ENCODE measurements at places on chromosomes 6 and 20. TPM values are rescaled to one million over a fixed set of nuclear protein-coding genes. Genes with fewer than 3 reads are reported as not detected.

DNA sequence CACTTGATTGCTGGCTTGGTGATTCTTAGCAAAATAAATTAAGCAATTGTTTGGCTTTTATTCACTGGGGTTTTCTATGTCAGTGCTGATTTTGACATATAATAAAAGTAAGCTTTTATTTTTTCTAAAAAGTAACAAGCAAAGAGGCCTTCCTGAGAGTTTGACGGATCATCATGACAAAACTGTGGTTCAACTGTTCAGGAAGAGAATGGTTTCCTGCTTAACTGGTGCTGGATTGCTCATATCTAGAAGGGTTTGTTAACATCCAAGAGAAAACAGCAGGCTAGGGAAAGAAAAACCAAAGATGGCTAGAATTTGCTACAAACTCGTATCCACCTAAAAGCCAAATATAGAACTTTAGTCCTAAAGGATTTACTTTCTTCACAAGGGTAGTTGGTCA, 21.2 kb downstream of the SERPINB1 start:
- H3K27me3 ChIP-seq: no peaks in the 10 kb centered on the region
- H3K4me3 ChIP-seq: no peak overlapping the region
- no peak overlapping the region for H3K27ac ChIP-seq

DNA sequence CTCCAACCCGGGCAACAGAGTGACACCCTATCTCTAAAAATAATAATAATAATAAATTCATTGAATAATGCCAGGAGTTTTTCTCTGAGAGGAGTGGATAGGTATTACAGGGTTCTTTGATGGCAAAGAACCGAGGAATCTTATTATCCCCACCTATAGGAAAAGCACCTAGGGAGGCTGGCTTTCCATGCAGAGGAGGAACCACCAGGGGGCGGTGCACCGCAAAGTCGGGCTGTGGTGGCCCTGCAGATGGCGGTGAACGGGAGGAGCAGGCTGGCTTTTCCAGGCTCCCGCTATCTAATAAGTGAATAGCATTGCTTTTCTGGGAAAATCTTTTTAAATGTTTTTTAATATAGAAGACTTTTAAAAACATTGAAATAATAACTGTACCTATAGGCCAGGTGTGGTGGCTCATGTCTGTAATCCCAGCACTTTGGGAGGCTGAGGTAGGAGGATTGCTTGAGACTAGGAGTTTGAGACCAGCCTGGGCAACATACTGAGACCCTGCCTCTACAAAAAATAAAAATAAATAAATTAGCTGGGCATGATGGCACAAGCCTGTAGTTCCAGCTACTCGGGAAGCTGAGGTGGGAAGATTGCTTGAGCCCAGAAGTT, 864.2 kb downstream of the KIF16B start:
- no peaks in the 10 kb centered on the region for H3K4me1 ChIP-seq
- H3K36me3 ChIP-seq: no peaks in the 10 kb centered on the region
- no peak overlapping the region for H3K27ac ChIP-seq
- DNase-seq: peak; percentile 10
- H3K4me3 ChIP-seq: no peak overlapping the region
- H3K27me3 ChIP-seq: no peaks in the 10 kb centered on the region

- no peak overlapping the region for H3K4me3 ChIP-seq
- H3K4me1 ChIP-seq: no peaks in the 10 kb centered on the region
- DNase-seq: no peak
- H3K27me3 ChIP-seq: no peaks in the 10 kb centered on the region
- no peak overlapping the region for H3K27ac ChIP-seq
These were observed 36.8 kb downstream of the GRM1 start for GRCh38 chr6:146065690-146066089.

DNA sequence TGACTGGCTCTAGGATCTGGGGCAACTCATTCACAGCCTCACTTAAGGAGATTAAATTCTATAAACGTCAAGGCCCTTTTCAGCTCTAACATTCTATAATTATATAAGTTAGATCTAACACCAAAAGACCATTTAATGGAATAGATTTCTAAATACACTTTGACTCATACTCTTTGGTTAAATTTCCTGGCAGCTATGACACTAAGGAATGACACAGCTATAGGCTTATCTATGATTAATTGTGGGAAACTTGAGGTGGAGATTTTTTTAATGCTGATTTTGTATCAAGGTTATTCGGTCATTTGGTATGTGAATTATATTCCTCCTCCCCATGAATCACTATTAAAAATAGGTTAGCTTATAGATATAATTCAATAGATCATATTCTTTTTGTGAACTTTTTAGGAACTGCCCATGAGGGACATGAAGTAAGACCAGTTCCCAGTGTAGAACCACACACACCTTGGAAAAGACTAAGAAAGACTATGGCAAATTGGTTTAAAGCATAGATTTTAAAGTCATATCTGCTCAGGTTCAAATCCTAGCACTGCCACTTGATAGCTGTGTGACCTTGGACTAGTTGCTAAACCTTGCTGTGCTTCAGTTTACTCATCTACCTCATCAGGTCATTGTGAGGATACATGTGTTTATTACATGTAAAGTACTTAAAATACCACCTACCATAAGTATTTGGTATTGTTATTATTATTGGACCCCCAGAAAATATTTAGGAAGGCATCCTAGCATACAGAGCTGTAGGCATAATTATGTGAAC, 116.0 kb downstream of the CRYBG1 start:
- H3K36me3 ChIP-seq: no peaks in the 10 kb centered on the region
- no peak for DNase-seq
- no peaks in the 10 kb centered on the region for H3K4me1 ChIP-seq
- H3K27me3 ChIP-seq: peaks cover 3% of the 10 kb centered on the region

DNA sequence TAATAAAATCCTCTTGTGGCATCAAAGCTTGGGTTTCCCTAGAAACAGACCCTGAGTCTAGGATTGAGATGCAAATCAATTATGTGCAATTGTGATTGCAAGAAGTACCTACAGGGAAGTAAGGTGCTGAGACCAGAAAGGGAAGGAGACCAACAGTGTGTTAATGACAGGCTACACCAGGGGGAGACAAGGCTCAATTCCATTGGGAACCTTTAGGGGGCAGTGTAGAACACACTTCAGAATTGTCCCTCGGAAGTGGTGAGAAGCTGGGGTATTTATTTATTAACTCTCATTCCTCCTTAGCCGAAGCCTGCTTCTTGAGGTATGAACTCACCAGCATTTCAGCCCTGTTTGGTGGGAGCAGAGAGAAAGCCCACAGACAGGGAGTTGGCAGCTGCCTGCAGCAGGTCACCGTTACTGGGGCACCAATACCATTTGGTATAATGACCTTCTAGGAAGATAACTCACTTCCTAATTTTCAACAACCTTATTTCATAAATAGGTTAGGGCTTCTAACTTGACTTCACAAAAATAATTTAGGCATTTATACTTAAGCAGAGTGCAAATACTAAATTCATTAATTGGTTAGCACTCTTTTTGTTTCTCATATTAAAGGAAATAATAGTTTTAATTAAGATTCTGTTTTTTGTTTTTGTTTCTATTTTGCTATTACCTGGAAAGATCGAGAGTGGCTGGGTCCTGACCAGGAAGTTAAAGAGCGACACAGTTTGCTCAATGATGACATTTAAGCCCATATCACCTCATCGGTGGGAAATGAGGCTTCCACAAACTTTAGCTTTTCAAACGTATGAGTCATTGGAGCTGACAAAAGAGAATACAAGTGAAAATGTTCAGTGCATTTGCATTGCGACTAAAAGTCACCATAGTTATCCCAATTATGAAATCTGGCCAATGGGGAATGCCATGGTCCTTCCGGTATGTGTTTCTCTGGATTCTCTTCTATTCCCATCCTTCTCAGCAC, 94.8 kb downstream of the BTBD3 start:
- peak; percentile 15 for DNase-seq
- peaks cover 4% of the 10 kb centered on the region for H3K4me1 ChIP-seq
- no peaks in the 10 kb centered on the region for H3K27me3 ChIP-seq
- H3K4me3 ChIP-seq: no peak overlapping the region
- no peaks in the 10 kb centered on the region for H3K36me3 ChIP-seq

DNA sequence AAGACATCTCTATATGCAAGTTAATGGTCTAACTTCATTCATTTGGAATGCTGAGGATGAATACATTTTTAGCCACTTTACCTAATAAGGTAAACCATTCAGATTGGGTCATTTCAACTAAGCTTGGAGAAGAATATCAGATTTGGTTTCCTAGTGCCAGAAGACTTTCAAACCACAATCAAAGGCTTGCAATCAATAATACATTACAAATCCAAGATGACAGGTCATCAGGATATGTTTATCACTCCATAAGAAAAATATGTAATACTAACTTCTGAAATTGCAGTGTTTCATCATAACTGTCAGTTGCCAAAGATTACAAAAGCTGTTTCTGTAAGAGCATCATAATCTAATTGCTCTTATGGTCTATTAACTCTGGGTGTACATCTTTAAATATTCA, 654.0 kb downstream of the COL12A1 start:
- no peaks in the 10 kb centered on the region for H3K27me3 ChIP-seq
- no peaks in the 10 kb centered on the region for H3K36me3 ChIP-seq
- H3K4me3 ChIP-seq: no peak overlapping the region
- no peak for DNase-seq

- peaks cover 56% of the 10 kb centered on the region for H3K27me3 ChIP-seq
- H3K4me3 ChIP-seq: no peak overlapping the region
- no peak overlapping the region for H3K27ac ChIP-seq
- no peak for DNase-seq
- H3K36me3 ChIP-seq: no peaks in the 10 kb centered on the region
These were observed 7.3 kb downstream of the JAG1 start for GRCh38 chr20:10666221-10667076.

DEFB124 gene
- not detected for total RNA-seq

GRCh38 chr20:42923348-42923918, 266.3 kb downstream of the PTPRT start:
- H3K4me1 ChIP-seq: no peaks in the 10 kb centered on the region
- no peaks in the 10 kb centered on the region for H3K36me3 ChIP-seq
- H3K4me3 ChIP-seq: no peak overlapping the region
- DNase-seq: no peak

- no peak overlapping the region for H3K27ac ChIP-seq
- H3K4me1 ChIP-seq: no peaks in the 10 kb centered on the region
- no peaks in the 10 kb centered on the region for H3K36me3 ChIP-seq
- H3K27me3 ChIP-seq: no peaks in the 10 kb centered on the region
These were observed 64.8 kb downstream of the GRIK2 start for GRCh38 chr6:101458336-101458735.

GPR31 gene
- total RNA-seq: not detected

SLC22A7 gene
- not detected for total RNA-seq

DNA sequence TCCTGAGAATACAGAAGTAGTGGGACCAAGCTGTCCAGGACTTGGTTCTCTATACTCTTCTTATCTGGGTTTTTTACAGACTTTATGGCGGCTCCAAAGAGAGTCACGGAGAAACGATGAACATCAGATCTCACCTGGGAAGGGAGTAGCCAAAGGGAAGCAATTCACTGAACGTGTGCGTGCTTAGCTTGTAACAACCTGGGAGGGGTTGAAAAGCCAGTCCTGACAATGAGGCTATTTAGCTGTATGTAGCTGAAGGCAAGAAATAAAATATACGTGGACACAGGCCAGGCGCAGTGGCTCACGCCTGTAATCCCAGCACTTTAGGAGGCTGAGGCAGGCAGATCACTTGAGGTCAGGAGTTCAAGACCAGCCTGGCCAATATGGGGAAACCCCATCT, 18.2 kb upstream of the RBL1 start:
- peaks cover 4% of the 10 kb centered on the region for H3K27me3 ChIP-seq
- H3K27ac ChIP-seq: no peak overlapping the region
- no peak overlapping the region for H3K4me3 ChIP-seq
- DNase-seq: no peak
- no peaks in the 10 kb centered on the region for H3K36me3 ChIP-seq
- H3K4me1 ChIP-seq: peaks cover 4% of the 10 kb centered on the region

- H3K27ac ChIP-seq: no peak overlapping the region
- no peaks in the 10 kb centered on the region for H3K36me3 ChIP-seq
- H3K4me1 ChIP-seq: no peaks in the 10 kb centered on the region
- H3K4me3 ChIP-seq: no peak overlapping the region
- H3K27me3 ChIP-seq: no peaks in the 10 kb centered on the region
These were observed 225.3 kb upstream of the FAM83B start for GRCh38 chr6:54621285-54621684.

DNA sequence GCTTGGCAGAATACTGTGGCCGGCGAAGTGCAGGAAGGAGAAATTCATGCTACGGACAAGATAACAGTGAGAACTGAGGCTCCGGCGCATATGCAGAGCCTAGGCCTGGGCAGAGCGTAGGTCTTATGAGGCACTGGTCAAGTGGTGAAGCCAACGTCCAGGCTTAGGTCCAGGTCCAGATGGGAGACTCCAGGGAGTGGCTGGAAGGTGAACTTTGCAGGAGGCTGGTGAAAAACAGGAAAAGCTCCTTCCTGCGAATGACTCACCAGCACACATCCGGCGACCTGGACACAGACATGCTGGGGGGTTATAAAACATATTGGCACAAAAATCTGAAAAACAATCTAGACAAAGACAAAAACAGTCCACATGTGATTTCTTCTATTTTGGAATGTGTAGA, 15.4 kb downstream of the C6orf141 start:
- peaks cover 2% of the 10 kb centered on the region for H3K4me1 ChIP-seq
- DNase-seq: no peak
- no peak overlapping the region for H3K4me3 ChIP-seq
- no peak overlapping the region for H3K27ac ChIP-seq

DNA sequence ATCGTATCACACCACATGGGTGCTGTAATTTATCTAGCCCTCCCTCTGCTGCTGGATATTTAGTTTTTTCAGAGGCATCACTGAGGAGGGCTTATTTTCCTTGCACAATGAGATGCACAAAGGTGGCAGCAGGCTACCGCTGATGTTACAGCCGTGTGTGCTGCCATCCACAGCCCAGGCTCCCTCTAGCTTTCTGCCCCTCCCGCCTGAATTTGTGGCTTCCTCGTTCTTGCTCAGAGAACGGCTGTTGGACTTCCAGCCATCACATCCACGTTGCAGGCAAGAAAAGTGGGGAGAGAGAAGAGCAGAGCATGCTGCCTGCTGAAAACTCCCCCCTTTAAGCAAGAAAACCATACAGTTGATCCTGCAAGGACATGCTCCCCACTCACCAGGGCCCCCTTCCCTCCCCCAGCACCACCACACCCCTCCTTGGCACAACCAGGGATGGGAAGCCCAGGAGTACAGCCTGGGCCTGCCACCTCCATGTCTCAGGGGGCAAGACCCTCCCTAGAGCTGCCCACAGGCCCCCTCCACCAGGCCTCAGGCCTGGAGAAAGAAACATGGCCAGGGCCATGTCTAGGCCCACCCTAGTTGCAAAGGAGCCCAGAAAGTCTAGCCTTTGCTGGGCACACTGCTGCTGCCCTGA, 102.6 kb downstream of the MRPL14 start:
- H3K27ac ChIP-seq: no peak overlapping the region
- peaks cover 18% of the 10 kb centered on the region for H3K27me3 ChIP-seq
- no peak for DNase-seq
- H3K36me3 ChIP-seq: no peaks in the 10 kb centered on the region
- no peak overlapping the region for H3K4me3 ChIP-seq
- H3K4me1 ChIP-seq: no peaks in the 10 kb centered on the region

- H3K4me1 ChIP-seq: peaks cover 6% of the 10 kb centered on the region
- H3K27ac ChIP-seq: no peak overlapping the region
- H3K36me3 ChIP-seq: no peaks in the 10 kb centered on the region
- no peaks in the 10 kb centered on the region for H3K27me3 ChIP-seq
- H3K4me3 ChIP-seq: no peak overlapping the region
These were observed 38.5 kb upstream of the TXLNB start for GRCh38 chr6:139330306-139330705.

RTF2 gene
- 103 TPM for total RNA-seq

GRCh38 chr20:33127422-33128097, 40.4 kb upstream of the BPIFA2 start:
- DNase-seq: no peak
- H3K27me3 ChIP-seq: peaks cover 13% of the 10 kb centered on the region
- no peak overlapping the region for H3K4me3 ChIP-seq
- H3K27ac ChIP-seq: no peak overlapping the region
- H3K4me1 ChIP-seq: no peaks in the 10 kb centered on the region

- no peaks in the 10 kb centered on the region for H3K36me3 ChIP-seq
- H3K4me1 ChIP-seq: no peaks in the 10 kb centered on the region
- H3K4me3 ChIP-seq: no peak overlapping the region
- no peaks in the 10 kb centered on the region for H3K27me3 ChIP-seq
- H3K27ac ChIP-seq: no peak overlapping the region
These were observed 3.4 kb upstream of the ANGPT4 start for GRCh38 chr20:919491-919916.
